Dermis blood vessel endothelial cell (primary cell): ENCODE measurements at places on chromosomes 16 and 17. TPM values are rescaled to one million over a fixed set of nuclear protein-coding genes. Genes with fewer than 3 reads are reported as not detected.

The TPSD1 gene
- not detected in 2 replicates for total RNA-seq

The EVPL gene
- under 0.01 and 0.05 TPM in 2 replicates for total RNA-seq

The CCDC154 gene
- total RNA-seq = 0.09 and 0.34 TPM in 2 replicates

The CBX2 gene
- 12.9 and 14.1 TPM in 2 replicates for total RNA-seq

The QPRT gene
- total RNA-seq = 0.28 and 1.0 TPM in 2 replicates

The PLLP gene
- 13.8 and 16.9 TPM in 2 replicates for total RNA-seq

The TBC1D3I gene
- 0.05 and 0.17 TPM in 2 replicates for total RNA-seq

The KRT31 gene
- total RNA-seq = not detected in 2 replicates

The CPNE7 gene
- total RNA-seq = 0.85 and 2.6 TPM in 2 replicates

The CDK5R1 gene
- 1.4 and 1.9 TPM in 2 replicates for total RNA-seq

The PERCC1 gene
- not detected in 2 replicates for total RNA-seq

The EFNB3 gene
- total RNA-seq = 0.14 and 0.51 TPM in 2 replicates

The ATP1B2 gene
- not detected in 2 replicates for total RNA-seq

The KRT23 gene
- total RNA-seq = 0.47 and 1.9 TPM in 2 replicates

The PRCD gene
- 0.19 and 0.68 TPM in 2 replicates for total RNA-seq

The SLC38A8 gene
- total RNA-seq = not detected in 2 replicates

The ITGAD gene
- not detected in 2 replicates for total RNA-seq

The C1QTNF1 gene
- total RNA-seq = 14.6 and 16.9 TPM in 2 replicates

The SDF2 gene
- total RNA-seq = 48.9 and 79.5 TPM in 2 replicates

The SRCIN1 gene
- under 0.01 and 0.14 TPM in 2 replicates for total RNA-seq

The OR1A1 gene
- not detected in 2 replicates for total RNA-seq

The ANKRD40CL gene
- total RNA-seq = not detected in 2 replicates

The RNF43 gene
- not detected in 2 replicates for total RNA-seq

The IRX5 gene
- 0.51 and 0.79 TPM in 2 replicates for total RNA-seq

The CES5A gene
- not detected in 2 replicates for total RNA-seq

The CLEC18A gene
- 0.14 and 0.68 TPM in 2 replicates for total RNA-seq

The CENPT gene
- total RNA-seq = 21.7 and 30.0 TPM in 2 replicates

The C16orf95 gene
- total RNA-seq = 2.9 and 4.3 TPM in 2 replicates

The KRT39 gene
- not detected in 2 replicates for total RNA-seq

The CLDN9 gene
- total RNA-seq = not detected in 2 replicates

The SAMD14 gene
- 5.1 and 5.8 TPM in 2 replicates for total RNA-seq

The FOXN1 gene
- not detected in 2 replicates for total RNA-seq

The ZNF200 gene
- 11.2 and 11.6 TPM in 2 replicates for total RNA-seq

The SLC5A10 gene
- not detected in 2 replicates for total RNA-seq

The MBTD1 gene
- 15.8 and 18.9 TPM in 2 replicates for total RNA-seq

The GAST gene
- total RNA-seq = not detected in 2 replicates

The SCNN1B gene
- total RNA-seq = 10.4 and 24.2 TPM in 2 replicates

The SULT1A2 gene
- 0.14 TPM in 1 of 2 replicates, not detected in the other for total RNA-seq

The TLCD3B gene
- total RNA-seq = 0.47 TPM in 1 of 2 replicates, not detected in the other

The TP53TG3B gene
- total RNA-seq = not detected in 2 replicates

The GFAP gene
- 0.51 TPM in 1 of 2 replicates, not detected in the other for total RNA-seq

The OR3A3 gene
- total RNA-seq = not detected in 2 replicates

The APOBR gene
- under 0.01 and 0.05 TPM in 2 replicates for total RNA-seq

The MT3 gene
- not detected in 2 replicates for total RNA-seq

The SMTNL2 gene
- total RNA-seq = under 0.01 TPM in 1 of 2 replicates, not detected in the other

The HS3ST4 gene
- not detected in 2 replicates for total RNA-seq

The KRT35 gene
- not detected in 2 replicates for total RNA-seq

The GRB7 gene
- 0.28 and 0.34 TPM in 2 replicates for total RNA-seq

The LRRC36 gene
- total RNA-seq = not detected in 2 replicates

The KRT33A gene
- total RNA-seq = not detected in 2 replicates

The CA7 gene
- total RNA-seq = not detected in 2 replicates

The RCVRN gene
- total RNA-seq = not detected in 2 replicates

The RND2 gene
- 0.14 and 0.17 TPM in 2 replicates for total RNA-seq

The RASD1 gene
- 6.3 and 12.8 TPM in 2 replicates for total RNA-seq
